ENCODE measurements at places on chromosomes 2 and 18.

DNA sequence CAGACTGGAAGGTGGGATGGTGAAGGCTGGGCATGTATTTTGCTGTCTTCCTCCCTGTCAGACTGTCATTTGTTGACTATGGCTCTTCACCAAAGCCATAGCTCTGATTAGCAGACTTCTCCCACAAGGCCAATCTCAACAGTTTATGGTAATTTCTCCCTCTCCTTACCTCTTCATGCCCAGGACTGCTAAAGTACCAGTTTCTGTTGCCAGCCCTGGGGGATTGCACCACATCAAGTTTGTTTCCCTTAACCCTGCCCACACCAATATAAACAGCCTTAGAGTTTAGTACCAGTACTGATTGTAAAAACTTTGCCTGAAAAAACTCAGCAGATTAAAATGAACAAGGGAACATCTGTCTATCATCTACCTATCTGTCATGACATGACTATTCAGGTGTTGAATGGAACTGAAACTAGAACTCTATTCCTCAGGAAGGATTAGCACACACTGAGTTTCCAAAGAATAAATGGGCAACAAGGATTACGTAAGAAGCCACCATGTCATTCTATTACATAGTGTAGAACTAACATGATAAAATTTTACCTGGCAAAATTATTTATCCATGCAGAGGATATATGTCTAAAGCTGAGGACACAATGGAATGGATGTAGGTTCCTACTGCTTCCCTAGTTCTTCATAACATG, 13.7 kb downstream of the FEZ2 start:
- no peak for DNase-seq

- DNase-seq: no peak
Measured at GRCh38 chr18:75269124-75269680, 58.6 kb downstream of the TSHZ1 start.

DNA sequence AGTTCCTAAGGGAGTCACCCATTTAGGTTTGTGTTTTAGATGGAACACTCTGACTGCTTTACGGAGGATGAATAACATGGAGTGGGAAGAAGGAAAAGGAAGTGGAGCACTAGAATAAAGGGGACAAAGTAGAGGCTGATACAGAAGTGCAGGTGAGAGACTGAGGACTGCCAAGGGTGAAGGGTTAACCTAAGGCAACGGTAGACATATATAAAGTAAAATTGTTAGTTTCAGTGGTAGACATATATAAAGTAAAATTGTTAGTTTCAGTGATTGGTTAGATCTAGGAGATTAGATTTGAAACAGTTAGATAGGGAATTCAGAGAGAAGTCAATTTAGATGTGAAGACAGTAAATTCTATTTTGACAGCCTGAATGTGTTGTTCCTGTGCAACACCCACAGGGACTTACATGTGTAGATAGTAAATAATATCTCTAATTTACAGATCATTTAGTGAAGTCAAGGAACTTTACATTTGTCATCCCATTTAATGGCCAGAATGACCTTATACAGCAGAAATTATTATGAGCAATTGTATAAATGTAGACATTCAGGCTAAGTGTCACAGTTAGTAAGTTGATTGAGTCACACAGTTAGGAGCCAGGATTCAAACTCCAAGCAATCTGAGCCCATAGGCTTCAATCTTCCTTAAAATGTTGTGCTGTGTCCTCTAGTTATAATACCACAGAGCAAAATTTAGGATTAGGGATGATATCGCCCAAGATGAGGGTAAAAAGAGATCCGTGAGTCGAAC, 270.8 kb upstream of the UBE2E3 start:
- DNase-seq: no peak

DNA sequence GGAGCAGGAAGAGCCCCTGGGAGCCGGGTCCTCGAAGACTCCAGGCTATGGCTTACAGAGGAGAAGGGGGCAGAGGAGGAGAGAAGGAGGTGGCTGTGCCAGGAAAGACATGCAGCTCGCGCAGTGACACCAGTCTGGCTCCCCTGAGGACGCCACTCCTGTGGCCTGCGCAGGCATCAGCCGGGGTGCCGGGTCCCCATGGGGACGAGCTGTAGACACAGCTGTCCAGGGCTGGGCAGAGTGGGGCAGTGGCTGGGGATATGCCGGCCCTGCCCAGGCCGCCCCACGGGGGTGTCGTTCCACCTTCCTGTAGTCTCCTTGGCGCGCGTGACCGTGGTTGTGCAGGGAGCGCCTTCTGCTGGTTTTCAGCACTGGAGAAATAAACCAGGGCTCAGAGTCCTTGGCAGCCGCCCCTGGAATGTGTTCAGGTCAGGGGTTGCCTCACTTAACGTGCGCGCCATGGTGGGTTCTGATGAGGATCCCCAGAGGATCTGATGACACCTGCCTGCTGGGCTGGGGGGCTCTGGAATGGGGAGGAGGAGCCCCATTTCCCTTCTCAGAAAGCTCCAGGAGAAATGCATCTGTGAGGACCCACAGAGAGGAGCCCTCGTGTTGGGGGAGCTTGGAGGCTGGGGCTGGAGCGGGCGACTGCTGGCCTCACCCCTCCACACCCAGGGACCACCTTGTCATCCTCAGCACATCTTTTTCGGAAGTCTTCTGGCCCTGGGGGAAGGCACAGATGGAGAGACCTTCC, 26.7 kb downstream of the RAMP1 start:
- no peak for DNase-seq

DNA sequence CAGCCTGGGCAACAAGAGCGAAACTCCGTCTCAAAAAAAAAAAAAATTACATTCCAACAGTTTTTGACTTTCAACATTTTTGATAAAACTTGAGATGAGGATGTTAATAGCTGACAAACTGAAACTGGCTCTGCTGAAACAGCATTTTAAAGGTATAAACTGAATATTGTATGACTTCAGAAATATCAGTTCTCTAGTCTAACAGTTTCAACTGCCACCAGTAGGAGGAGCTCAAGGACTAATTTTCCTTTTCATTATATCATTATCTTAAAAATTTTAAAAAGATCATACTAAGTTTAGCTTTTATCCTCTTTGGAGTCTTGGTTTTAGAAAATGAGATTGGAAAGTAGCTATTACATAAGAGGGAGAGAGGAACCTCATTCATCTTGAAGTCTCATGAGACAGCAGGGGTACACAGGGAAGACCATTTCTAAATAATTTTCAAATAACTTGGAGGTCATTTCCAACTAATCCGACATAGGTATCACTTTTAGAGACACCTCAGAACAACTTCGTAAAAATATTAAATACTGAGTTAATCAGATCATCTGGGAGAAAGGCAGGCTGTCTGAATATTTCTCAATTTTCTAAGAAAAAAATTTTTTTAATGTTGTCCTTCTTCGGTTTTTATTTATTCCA, 37.6 kb upstream of the MCM6 start:
- DNase-seq: no peak

- peak; percentile 35 for DNase-seq
Measured at GRCh38 chr18:33699372-33699771, 121.4 kb downstream of the ASXL3 start.

- no peak for DNase-seq
Measured at GRCh38 chr2:236735825-236736238, 166.2 kb downstream of the ACKR3 start.

GRCh38 chr18:23237524-23238151, 102.4 kb downstream of the CABLES1 start:
- peak; percentile 68 for DNase-seq

DNA sequence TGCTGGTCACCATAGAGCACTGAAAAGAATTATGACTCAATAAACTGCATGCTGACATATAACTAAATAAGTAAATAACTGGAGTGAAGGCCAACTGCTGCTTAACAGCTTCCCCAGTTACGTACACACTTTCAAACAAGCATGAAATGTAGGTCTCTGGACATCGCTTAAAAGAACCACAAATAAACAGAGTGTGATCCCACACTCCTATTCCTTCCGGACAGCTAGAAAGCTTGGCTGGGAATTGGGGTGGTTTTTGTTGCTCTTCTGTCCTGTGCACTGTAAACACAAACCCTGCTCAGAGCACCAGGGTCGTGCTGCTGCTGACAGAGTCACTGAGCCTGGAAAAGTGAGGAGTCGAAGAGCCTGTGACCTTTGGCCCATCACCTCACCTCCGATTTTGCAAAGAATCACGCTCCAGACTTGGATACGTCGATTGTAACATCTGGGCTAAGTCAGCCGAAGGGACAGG, 162.7 kb upstream of the NT5C1B start:
- DNase-seq: no peak

GRCh38 chr2:217222309-217222910, 362.5 kb upstream of the TNP1 start:
- peak; percentile 86 for DNase-seq

DNA sequence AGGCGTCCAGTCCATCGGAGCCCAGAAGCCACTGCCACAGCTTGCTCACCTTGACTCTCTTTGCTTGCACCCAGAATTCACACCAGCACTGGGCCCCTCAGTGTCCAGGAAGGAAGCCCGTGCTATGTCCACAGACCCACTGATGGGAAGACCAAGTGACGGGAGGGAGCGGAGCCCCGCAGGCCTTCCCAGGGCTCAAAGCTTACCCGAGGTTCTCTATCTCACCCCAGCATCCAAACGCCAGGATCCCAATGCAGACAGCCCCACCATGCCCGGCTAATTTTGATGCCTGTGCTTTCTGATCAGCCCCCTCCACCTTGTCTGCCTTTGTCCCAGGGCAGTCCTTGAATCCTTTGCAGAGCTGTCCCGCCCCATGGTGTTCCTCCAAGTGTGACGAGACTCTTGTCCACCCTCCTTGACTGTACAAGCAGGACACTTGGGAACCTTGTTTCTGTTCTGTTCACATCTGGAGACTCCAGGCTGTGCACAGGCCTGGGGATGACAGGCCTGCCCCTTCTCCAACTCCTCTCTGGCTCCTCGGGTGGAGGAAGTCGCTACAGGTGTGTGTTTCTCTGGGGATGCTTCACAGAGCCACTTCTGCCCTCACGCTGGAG, 12.0 kb downstream of the NPPC start:
- no peak for DNase-seq
